ENCODE measurements at places on chromosomes 1 and 21.

GRCh38 chr1:115671176-115671934 lies 29.6 kb downstream of the VANGL1 start:
- no peak for DNase-seq

- DNase-seq, result no peak
These were observed 41.4 kb upstream of the CCDC190 start for GRCh38 chr1:162902416-162902815.

GRCh38 chr1:165942927-165943597 lies 115.6 kb downstream of the UCK2 start:
- DNase-seq, result no peak

DNA sequence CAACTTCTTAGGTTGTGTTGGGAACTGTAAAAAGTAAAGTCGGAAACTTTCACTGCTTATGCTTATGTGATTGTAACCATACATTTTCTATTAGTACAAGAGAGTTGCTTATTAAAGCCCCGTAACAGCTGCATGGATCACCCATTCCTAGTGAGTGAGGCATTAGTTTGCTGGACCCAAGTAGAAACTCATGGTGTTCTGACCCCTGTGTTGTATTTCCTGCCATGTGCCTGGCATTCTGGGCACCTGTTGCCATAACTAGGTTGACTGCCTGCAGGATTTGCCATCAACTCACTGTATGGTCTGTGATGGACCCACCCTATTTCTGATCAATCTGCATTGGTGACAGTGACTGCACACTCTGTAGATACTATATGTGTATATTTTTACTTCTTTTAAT lies 173.0 kb downstream of the PGBD5 start:
- DNase-seq, result no peak

GRCh38 chr1:227182012-227182411 lies 136.3 kb downstream of the CDC42BPA start:
- DNase-seq, result no peak

DNA sequence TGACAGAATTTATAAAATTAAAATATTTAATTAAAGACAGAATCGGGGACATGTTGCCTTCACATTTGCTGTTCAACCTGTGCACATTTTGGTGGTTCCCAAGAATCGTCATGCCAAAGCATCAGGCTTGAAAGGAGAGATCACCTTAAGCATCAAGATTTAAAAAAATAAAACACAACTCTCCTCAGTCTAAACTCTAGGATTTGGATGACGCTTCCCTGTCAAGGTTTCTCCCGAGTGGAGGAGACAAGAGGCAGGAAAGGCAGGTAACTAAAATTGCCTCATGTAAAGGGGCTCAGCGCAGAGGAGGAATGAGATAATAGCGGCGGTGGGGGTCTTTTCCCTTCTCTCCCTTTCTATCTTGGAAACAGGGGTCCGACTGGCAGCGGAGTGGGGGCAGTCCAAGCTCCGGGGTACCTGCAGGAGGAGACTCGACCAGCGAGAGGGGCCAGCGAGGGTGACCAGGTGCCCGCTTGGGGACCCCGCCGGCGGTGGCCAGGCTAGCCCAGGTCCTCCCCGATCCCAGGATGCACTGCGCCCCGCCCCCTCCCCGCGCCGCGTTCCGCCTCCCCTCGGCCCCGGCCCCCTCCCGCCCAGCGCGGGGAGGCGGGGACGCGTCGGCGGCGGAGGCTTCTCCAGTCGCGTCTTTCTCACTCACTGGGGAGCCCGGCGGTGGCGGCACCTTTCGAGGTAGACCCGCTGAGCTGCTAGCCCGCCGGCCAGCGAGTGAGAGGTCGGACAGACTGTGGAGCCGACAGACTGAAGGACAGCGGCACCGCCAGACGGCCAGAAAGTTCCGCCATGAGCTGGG lies at the start of gene FNBP1L:
TSS of gene FNBP1L (plus strand) at position 638 of the 811 bp plus-strand sequence. CDS start at position 802, 164 bp downstream.
- DNase-seq, result peak; percentile 89

DNA sequence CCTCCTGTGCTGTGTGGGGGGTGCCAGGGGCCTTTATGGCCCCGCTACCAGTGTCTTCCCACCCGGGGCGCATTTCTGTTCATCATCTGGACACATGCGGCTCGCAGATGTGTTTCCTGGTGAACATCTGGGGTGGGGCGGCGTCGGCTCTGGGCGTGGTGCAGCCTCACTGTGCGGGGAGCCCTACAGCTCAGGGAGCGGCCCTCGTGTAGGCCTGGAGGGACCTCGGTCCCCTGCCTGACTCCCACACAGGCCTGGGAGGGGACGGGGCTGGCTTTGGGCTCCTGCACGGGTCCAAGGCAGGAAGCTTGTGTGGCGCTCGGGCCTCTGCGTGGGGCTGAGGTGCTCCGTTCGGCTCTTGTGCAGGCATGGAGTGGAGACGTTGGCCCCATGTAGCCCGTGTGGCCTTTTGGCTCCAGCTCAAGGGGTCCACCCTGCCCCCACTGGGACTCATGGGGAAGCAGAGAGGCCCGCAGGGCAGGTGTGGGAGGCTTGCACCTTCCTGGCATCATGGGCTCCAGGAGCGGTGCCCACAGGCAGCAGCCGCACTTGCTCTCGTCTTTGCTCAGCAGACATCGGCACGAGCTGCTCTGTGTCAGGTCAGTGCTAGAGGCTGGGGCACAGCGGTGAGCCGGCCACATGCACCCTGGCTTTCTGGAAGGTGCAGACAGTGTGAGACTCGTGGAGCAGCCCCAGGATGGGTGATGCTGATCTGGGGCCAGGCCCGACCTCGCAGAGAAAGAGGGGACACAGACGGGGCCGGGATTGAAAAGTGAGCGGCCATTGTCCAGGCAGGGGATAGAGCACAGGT lies 90.1 kb upstream of the ACTRT2 start:
- no peak for DNase-seq

- no peak for DNase-seq
These were observed 500.5 kb downstream of the SETD4 start for GRCh38 chr21:35559829-35560225.

- peak; percentile 80 for DNase-seq
These were observed 617 bp upstream of the ADGRL2 start for GRCh38 chr1:81799939-81800694.

- DNase-seq, result no peak
These were observed 52.5 kb downstream of the SH3BGR start for GRCh38 chr21:39504230-39504629.

- DNase-seq, result no peak
These were observed 54.6 kb downstream of the RAP1GAP start for GRCh38 chr1:21614419-21615115.

DNA sequence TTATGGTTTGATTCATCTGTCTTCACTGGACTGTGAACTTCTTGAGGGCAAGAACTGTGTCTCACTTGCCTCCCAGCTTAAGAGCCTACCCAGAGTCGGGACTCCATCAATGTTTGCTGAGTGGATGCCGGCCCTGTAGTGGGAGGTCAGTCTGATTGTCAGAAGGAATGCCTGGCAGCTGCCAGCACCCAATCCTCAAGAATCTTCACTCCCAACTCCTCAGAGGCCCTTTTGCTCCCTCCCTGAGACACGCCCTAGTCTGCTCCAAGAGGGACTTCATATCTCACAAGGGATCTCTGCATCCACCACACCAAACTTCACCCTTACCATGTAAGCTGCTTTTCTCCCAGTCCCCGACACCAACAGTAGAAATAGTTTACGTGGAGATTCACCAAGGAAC lies 15.2 kb upstream of the KDM4A start:
- DNase-seq, result peak; percentile 28

GRCh38 chr1:167627865-167628641 lies 2.0 kb upstream of the RCSD1 start:
- DNase-seq, result no peak

DNA sequence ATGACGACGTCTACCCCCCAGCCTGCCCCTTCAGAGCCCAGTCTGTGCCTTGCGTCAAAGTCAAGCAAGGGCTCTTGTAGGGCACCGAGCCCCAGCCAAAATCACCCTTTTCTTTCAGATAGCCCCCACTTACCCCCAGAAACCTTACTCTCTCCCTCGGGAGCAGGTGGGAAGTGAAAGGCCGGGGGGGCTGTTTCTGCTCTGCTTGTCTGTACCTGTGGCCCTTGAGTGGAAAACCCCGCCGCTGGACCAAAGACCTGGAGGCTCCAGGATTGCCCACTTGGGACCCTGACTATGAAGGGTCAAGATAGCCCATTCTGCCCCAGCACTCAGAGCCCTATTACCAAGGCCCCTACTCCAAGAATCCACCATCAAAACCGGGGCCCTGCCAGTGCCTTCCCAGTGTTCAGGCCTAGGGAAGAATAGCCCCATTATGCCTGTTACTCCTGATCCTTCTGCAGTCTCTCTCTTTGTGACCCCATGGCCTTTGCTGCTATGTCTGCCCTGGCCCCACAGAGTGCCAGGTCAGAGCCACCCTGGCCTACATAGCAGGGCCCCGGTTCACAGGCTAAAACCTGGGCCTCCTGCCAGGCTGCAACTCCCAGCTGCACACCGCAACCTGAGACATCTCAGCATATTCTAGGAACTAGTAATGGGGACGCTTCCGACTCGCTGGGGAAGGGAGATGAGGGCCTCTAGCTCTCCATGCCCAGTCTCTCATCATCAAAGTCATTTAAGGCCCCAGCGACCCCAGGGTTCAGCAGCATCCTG lies 22.2 kb upstream of the HPDL start:
- peak; percentile 80 for DNase-seq

GRCh38 chr1:166026555-166026954 lies 140.2 kb downstream of the FAM78B start:
- no peak for DNase-seq

DNA sequence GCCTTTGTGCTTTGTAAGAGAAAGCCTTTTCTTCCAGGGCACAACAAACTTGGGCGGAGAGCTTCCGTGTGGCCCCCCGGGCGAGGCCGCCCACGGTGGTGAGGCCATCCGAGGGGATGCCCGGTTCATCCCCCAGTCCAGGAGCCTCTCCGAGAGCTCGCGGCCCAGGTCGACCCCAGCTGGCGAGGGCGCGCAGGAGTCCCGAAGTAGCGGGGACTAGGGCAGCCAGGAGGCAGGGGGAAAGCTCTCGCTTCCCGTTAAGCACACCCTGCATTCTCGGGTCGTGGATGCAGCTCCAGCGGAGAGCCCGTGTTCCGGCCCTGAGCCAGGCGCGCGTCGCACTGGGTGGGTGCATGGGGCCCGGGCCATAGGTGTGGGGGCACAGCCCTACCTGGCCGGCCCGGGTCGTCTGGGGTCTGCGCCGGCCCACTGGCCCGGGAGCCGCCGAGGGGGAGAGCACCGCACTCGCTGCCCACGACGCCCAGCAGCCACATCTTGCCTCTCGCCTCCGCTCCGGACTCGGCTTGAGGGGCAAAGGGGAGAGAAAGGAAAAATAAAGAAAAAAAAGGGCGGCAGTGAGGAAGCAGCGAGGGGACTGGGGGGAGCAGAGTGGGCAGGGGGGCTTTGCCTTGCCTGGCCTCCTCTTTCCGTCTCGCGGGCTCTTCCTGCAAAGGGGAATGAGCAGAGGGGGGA lies 1.8 kb downstream of the RNF220 start:
- peak; percentile 80 for DNase-seq

GRCh38 chr21:14675774-14676530 lies 129.8 kb upstream of the SAMSN1 start:
- no peak for DNase-seq

DNA sequence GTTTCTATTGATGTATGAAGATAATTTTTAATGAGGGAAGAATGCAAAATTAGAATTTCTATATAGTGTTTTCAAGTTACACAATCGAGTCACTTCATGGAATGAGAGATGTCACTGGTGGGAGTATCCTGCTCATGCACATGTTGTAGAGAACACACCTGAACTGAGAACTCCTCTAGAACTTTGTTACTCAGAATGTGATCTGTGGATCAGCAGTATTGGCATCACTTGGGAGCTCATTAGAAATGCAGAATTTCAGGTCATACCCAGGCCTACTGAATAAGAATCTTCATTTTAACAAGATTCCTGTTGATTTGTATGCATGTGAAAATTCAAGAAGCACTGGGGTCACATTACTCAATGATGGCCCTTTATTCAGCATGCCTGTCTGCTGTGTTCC lies 28.8 kb downstream of the ZNF326 start:
- DNase-seq, result no peak

- peak; percentile 65 for DNase-seq
These were observed 436.8 kb downstream of the CAMTA1 start for GRCh38 chr1:7221826-7222694.

- DNase-seq, result no peak
These were observed 8.6 kb upstream of the EDN2 start for GRCh38 chr1:41493117-41493536.

DNA sequence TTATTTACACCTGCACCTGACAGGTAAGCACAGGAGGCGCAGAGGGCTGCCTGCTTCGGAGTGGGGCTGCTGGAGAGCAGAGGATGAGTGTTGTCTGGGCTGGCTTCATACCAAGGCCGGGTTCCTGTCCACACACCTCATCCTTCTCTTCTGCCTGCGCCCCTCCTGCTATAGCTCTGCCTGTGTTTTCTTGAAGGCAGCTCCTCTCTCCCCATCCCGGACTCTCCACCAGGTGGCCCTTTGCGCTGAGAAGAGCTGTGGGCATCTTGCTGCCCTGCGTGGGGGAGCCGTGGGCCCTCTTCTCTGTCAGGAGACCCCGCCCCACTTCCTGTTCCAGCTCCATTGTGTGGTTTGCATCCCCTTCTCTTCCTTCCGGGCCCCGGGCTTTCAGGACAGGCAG lies 35.0 kb downstream of the ARHGEF10L start:
- DNase-seq, result no peak

GRCh38 chr1:118077331-118078045 lies 107.5 kb downstream of the SPAG17 start:
- no peak for DNase-seq

- DNase-seq, result no peak
These were observed 105.0 kb upstream of the SPAG17 start for GRCh38 chr1:118290046-118290445.

Data from posterior vena cava (tissue), 2 donors.